ENCODE measurements at places on chromosomes 1 and 21. TPM values are rescaled to one million over a fixed set of nuclear protein-coding genes. Genes with fewer than 3 reads are reported as not detected.

GRCh38 chr1:205658943-205659581 is 21.2 kb downstream of the SLC45A3 start:
- DNase-seq = peak; percentile 72

DNA sequence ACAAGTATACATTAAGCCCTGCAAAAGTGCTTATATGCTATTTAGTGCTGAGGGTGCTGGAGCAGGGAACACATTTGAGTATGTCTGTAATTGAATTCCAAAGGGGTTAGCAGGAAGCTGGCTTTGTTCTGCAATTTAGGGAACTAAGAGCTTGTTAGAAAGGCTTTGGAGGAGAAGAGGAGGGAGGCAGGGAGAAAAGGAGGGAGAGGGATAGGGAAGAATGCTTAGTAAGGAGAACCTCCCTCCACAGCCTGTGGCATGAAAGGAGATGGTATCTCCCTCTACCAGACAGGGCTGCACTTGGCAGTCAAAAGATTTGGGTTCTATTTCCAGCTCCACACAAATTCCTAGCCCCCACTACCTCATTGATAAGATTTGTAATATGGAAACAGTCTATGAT is 217.8 kb downstream of the DAB1 start:
- DNase-seq = no peak

CADM3 gene
- 0.57 TPM for total RNA-seq

CRYAA gene
- not detected for total RNA-seq

GJA8 gene
- total RNA-seq = not detected

PLA2G2A gene
- total RNA-seq = not detected

MAP3K21 gene
- 3.2 TPM for total RNA-seq

MATN1 gene
- 0.06 TPM for total RNA-seq

Data from Daoy (cell line).